Kidney (tissue), 22 donors: ENCODE measurements at places on chromosomes 5 and 9. TPM values are rescaled to one million over a fixed set of nuclear protein-coding genes. Genes with fewer than 3 reads are reported as not detected.

DNA sequence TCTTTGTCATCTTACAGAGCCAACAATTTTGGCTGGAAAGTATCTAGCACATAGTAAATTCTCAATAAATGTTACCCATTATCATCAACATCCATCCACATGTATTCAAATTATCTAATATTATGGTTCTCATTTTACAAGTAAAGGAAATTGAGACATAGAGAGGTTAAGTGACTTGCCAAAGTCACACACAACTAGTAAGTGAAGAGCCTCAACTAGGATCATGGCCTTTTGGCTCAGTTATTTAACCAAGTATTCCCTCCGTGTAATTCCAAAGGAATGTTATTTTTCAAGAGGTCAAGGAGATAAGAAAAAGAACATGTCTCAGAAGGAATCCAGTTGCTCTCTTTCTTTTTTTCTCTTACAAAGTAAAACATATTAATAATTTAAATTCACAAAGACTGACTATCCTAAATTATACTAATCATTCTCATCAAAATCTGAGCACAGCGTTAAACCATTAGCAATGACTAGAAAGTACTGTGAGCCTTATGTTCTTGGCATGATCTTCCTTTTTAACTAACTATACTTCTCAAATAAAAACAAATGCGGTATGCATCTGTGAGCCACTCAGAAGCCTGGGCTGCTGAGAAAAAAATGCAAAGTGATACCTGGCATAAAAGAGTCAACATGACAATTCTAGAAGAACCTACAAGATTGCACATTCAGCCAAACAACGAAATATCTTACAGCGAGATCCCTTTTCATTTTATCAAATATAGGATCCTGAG is 350.9 kb downstream of the GLIS3 start:
- no peak for DNase-seq

DNA sequence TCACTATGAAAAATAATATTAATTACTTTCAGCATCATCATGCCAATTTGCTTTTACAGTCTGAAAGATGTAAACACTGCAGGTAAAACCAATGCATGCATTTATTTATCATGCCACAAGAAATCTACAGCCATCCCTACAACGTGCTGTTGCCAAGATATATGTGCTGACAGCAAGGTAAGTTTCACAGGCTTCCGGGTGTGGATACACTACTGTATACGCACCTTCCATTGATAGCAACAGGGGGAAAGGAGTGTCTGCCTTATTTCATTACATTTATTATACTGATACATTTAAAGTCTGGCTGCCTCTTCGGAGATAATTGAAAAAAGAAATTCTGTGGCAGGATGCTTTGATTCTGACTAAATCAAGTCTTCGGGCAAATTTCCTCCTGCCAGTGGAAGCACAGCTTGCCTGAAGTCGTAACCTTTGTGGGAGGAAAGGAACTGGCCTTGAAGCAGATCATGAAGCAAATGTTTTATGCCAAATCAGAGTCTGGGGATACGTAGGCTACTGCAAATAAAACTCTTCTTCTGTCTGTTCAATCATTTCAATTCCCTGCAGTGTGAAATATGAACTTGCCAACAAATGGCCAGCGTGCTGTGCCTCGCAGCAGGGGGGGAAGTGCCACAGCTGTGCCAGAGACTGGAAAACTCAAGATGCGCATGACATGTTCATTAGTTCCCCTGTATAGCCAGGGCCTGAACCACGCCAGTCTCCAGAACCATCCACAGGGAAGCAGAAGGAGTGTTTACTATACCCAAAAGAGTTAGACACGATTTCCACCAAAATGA is 268.1 kb downstream of the EFNA5 start:
- DNase-seq, result no peak

- no peak for DNase-seq
Observed at GRCh38 chr5:153516504-153517240, 26.2 kb downstream of the GRIA1 start.

DNA sequence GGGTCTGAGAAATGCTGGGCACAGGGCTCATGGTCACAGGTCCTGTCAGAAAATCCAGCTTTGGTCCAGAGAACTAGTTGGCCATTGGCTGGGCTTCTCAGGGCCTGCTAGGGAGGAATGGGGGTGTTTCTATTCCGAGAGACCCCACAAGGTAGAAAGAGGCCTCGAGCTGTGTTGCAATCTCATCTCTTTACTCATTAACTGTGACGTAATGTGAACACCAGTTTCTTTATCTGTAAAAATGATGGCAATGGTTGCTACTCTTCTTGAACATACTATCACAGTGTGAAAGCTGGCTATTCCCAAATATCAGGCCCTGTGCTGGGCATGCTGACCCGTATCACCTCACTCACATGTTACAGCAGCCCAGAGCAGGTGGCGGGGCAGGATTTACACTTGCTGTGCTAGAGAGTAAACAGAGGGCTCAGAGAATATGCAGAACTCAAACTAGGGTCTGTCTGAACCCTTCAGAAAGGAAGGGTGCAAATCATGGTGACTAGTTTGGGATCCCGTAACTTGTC is 35.7 kb upstream of the SLC25A51 start:
- DNase-seq, result no peak

DNA sequence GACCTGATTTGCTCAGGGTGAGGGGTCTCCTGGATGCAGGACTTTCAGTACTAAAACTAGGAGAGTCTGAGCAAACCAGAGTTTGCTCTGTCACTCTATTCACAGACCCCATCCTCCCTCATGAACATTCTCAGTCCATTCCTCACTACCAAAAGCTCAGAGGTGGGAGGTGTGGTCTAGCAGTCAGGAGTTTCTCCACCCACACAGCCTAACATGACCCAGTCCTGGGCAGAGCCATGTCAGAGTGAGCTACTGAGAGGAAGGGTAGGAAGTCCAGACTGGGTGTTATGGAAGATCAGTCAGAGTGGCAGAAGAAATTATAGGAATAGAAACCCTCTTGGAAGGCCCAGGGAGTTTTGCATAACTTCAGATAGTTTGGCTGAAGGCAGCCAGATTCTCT is 113.3 kb upstream of the GRAMD2B start:
- no peak for DNase-seq

GRCh38 chr9:112056996-112057395 is 118.1 kb downstream of the SUSD1 start:
- DNase-seq, result no peak

DNA sequence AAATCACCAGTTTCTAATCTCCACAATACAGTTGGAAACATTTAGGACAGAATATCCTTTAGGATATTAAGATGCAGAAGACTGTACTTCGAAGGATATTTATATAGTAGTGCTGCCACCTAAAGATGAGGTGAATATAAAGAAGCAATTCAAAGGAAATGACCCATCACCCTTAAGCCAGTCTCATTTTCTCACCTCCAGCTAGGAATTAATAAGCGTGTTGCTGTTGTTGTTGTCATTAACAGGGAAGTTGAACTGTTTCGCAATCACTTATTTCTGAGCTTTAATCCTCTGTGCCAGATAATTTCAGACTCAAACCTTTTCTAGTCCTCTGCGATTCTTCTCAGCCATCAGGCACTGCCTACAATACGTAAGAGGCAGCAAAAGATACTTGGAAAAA is 7.8 kb upstream of the PURA start:
- no peak for DNase-seq

GRCh38 chr5:34608859-34609648 is 47.1 kb upstream of the RAI14 start:
- no peak for DNase-seq

GRCh38 chr5:63961125-63961597 is 1.1 kb downstream of the HTR1A start:
- DNase-seq, result no peak

DNA sequence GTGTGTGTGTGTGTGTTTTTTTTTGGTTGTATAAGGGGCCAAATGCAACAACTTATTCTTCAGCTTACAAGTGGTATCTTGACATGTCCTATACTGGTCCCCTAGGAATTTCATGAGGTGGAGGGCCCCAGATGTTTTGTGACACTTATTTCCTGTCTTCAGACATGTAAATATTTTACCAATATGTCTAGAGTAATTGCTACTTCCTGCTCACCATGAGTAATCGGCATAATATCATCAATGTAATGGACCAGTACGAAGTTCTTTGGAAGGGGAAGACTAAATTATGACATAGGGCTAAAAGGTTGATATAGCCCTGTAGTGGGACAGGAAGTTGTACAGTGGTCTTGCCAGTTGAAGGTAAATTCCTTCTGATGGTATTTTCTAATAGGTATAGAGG is 3.7 kb upstream of the OTULIN start:
- no peak for DNase-seq

- DNase-seq, result no peak
Observed at GRCh38 chr5:35336230-35336629, 105.9 kb upstream of the PRLR start.

IL9 gene
- total RNA-seq, result not detected

NADK2 gene
- total RNA-seq, result 27.9 TPM

CDC20B gene
- total RNA-seq, result not detected

PPP2R2B gene
- 4.0 TPM for total RNA-seq

NSG2 gene
- total RNA-seq, result not detected

CCNI2 gene
- total RNA-seq, result 3.4 TPM

DNAJC21 gene
- total RNA-seq, result 45.0 TPM
